T-helper 22 cell (primary cell): ENCODE measurements at places on chromosomes 7 and 10.

DNA sequence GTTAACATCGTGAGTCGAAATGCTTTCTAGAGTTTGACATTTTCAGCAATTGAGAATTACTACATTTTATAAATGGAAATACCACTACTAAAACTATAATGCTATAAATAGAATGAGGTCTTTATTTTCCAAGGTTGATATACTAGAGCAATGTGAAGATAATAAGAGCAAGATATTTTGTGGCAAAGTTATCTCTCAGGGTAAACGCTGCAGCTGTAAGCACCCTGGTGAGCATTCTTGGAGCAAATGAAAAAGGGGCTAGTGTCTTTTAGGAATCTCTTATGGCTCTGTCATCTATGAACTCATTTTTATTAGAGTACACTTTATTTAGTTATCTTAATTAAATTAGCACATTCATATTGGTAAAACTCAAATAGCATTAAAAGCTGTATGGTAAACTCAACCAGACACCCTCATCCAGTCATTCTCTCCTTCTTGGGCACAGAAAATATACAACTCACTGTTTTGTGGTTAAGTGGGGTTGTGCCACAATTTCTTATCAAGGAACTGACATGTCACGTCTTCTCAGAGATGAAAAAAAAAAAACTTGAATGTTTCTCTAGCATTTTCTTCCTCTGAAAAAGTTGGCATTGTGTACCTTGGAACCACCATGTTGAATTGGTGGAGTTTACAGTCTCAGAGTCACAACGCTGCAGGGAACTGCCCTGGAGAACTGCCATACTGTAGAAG lies 289.5 kb upstream of the PFKP start:
- no peak for DNase-seq

DNA sequence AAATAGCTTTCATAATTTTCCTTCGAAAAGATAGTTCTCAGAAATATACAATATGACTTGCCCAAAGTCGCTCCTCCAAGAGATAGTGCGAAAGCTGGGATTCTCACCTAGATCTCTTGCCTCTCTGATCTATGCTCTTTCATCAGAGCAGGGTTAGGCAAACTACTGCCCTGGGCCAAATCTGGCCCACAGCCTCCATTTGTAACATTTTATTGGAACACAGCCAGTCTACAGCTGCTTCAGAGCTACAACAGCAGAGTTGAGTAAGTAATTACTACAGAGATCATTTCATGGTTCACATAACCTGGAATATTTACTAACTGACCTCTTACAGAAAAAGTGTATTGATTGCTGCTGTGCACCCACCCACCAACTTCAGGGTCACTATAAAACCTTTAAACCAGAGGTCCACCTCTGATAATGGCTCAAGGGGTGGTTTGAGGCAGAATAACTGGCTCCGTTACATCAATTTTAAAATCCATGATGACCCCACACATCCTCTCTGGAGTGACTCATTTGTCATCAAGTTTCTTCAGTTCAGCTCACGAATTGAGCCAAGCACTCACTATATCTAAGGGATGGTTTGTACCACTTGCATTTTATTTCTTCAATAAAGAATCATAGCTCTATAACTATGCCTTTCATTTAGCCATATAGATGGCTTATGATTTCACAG lies 1019.0 kb downstream of the XPNPEP1 start:
- no peak for DNase-seq

DNA sequence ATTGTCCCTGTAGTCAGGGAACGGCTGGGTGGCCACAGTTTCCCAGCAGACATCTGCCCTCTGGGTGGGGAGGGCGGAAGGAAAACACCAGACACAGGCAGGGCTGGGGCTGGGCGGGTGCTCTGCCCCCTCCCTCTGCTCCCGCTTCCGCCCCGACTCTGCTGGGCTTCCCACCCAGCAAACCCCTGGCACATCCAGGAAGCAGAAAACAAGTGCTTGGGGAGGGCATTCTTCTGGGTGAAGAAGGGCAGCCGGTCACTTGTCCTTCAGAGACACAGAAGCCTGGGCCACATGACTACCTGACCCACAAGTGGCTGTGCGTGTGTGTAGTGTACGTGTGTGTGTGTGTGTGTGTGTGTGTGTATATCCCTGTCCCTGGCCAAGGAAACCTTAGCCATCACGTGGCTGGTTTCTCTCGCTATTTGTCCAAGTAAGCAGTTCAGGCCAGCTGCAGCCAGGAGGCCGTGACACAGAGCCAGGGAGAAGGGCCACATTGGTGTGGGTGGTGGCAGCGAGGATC lies 77.9 kb downstream of the ZMIZ1 start:
- DNase-seq: no peak

DNA sequence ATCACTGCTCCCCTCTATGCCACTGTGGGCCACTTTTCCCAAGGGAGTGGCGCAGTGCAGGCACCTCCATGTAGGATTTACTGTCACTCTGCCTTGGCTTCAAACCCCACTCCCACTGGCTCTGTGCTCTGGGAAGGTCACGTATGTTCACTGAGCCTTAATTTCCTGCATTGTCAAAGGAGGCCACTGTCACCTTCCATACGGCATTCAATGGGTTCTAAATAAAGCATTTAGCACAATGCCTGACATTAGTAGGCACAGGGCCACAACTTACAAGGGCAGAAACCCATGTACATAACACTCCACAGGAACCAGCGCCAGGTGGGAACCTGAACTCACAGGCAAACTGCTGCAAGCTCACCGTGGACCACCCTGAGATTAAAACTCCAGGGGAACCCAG lies 196.4 kb downstream of the USP6NL start:
- DNase-seq: no peak

DNA sequence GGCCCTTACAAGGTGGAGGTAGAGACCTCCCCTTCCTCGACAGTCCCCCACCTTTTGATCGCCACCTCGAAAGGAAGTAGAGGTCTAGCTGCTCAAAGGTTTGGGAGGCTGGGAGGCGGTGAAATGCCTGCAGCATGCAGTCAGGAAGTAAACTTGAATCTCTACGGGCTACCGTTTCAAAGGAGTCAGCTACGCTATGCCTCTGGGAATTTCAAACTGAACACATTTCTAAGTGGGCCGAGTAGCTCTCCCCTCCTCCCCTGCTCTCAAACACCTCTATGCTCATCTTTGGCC lies 68.0 kb downstream of the CXCL12 start:
- DNase-seq: no peak

DNA sequence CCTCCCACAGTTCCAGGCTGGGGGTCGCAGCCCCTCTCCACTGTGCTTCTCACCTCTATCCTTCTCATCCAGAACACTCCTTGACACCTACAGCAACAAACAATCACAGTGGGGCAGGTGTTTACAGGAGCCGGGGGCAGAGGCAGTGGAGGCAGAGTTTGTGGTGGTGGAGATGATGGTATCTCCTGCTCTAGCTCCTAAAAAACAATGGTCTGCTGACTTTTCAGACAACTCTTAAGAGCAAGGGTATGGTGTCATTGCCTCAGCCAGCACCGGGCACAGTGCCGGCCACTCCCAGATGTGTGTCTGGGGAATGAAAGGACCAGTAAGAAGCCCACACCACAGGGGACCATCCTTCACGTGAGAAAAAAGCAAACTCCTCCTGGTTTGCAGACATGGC lies 36.3 kb upstream of the ANTXRL start:
- DNase-seq: no peak

GRCh38 chr10:11533328-11533781 lies 78.1 kb downstream of the USP6NL start:
- DNase-seq: no peak

DNA sequence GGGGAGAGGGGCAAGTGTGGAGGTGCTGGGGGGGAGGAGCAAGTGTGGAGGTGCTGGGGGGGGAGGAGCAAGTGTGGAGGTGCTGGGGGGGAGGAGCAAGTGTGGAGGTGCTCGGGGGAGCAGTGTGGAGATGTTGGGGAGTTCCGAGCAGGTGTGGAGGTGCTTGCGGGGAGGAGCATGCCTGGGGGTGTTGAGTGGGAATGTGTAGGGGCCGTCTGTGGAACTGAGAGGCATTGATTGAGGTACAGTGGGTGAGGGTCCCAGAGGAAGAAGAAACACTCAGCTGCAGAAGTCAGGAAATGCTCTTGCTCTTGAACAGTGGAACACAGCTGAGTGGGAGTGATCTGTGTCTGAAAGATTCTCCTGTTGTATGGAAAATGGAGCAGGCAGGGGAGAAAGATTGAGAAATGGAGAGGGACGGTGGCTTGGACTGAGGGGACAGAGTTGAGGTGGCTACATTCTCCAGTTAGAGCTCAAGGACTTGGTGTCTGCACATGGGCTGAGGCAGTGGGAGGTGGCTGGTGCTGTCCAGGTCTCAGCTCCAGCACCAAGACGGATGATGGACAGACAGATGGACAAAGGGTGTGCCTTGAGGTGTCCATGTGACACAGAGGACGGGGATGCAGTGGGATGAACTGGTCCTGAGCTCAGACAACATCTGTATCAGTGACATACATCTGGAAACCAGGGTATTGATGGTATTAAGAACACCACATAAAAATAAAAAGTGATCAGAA lies 25.2 kb upstream of the NCAPG2 start:
- no peak for DNase-seq

DNA sequence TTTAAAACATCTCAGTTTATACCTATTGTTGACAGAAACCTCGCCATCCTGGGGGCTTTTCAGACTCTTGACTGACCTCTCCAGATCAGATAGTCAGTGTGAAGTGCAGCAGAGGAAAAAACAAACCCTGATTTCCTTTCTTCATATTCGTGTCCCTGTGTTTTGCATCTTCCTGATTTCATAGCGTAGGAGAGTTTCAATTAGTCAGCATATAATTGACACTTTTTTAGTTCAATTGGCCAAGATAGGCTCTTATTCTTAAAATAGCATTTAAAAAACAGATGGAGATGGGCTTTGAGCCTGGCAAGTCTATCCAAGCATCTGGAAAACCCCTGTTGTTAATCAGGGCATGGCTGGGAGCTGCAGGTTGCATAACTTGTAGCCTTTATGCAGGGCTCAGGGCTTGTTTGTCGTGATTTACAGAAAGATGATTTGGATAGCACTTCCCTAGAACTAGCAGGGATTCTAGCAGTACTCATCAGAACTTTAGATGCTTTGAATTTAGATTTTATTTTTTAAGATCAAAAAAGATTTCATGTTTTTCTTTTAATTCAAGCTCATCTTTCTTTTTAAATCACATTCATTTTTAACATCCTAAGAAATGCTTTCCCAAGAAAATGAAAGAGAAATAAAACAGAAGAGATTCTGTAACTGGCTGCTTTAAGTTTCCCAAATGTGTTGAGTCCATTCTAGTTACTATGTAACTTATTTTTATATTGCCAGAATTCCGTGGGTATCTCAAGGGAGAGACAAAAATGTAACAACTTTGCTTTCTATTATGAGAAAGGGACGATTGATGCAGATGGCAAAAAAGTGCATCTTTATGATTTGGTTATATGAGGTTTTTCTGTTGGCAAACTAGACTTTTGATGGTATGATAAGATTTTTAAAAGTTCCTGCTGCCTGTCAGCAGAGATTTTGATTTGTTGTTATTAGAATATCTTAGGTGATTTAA lies 270.8 kb upstream of the FZD8 start:
- DNase-seq: no peak

- no peak for DNase-seq
Measured at GRCh38 chr7:25429731-25430130, 201.4 kb upstream of the NPVF start.

DNA sequence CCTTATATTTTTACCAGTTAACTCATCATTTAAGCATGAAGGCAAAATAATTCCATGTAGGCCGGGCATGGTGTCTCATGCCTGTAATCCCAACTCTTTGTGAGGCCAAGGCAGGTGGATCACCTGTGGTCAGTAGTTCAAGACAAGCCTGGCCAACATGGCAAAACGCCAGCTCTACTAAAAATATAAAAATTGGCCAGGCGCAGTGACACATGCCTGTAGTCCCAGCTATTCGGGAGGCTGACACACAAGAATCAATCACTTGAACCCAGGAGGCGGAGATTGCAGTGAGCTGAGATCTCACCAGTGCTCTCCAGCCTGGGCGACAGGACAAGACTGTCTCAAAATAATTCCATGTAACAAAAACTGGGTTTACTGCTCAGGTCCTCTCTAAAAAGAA lies 18.3 kb downstream of the HNRNPA2B1 start:
- no peak for DNase-seq
